Stimulated activated naive CD8-positive, alpha-beta T cell treated with anti-CD3 and anti-CD28 coated beads, Interleukin-15, amount 100 ng/mL, for 72 hours (primary cell): ENCODE measurements at places on chromosomes 4 and X.
A peak's percentile ranks its signal among the peaks of the same experiment; 100 is the strongest.

GRCh38 chr4:37634180-37634579 lies 52.0 kb downstream of the RELL1 start:
- no peak for DNase-seq

- no peak for DNase-seq
Observed at GRCh38 chr4:143625632-143626031, 74.8 kb downstream of the FREM3 start.

- peak; percentile 3 for DNase-seq
Observed at GRCh38 chr4:181301735-181302710, 941.2 kb upstream of the TENM3 start.

GRCh38 chr4:112172180-112172579 lies 26.9 kb downstream of the FAM241A start:
- DNase-seq: no peak

DNA sequence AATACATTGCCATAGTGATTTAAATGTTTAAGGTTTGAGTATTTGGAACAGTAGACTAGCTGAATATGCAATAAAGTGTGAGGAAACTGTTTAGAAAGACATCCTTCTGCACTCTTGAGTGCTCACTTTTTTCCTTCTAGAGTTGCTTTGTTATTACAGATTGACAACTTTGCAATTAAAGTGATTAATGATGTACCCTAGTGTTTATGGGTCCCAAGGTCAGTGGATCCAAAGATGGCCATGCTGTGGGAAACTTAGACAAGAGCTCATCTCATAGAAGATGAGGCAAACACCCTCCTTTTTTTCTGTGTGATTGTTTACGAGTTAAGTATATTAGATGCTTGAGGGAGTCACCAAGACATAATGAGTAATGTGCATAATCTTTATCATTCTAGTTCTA lies 118.8 kb downstream of the PDLIM5 start:
- DNase-seq: no peak

DNA sequence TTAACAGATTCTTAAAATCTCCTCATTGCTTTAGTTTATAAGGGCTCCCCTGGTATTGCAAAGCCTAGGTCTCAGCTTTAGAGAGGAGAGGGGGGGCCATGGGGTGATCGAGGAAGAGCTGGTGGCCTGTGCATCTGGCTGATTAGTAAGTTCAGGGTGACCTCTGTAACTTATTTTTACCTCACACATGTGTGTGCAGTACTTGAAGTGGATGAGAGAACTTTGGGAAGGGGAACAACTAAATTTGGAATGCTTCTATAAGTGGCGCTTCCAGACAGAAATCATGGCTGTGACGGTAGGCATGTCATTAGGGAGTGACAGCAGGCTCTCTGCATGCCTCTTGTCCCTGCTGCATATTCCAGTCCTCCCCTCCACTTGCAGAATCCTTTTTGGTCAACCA lies 41.9 kb downstream of the FRAS1 start:
- no peak for DNase-seq

DNA sequence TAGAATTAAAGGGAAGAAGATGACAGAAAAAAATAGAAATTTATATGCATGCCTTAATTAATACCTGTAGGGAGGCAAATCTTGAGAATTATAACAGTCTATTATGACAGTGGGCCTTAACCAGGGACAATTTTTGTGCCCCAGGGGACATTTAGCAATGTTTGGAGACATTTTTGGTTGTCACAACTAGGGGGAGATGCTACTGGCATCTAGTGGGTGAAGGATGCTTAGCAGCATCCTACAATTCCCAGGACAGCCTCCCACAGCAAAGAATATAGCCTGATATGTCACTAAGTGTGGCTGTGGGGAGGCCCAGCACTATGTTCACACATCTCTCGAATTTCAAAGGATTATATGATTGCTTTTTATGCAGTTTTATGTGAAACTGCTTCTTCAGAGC lies 10.5 kb downstream of the GPR82 start:
- DNase-seq: no peak

DNA sequence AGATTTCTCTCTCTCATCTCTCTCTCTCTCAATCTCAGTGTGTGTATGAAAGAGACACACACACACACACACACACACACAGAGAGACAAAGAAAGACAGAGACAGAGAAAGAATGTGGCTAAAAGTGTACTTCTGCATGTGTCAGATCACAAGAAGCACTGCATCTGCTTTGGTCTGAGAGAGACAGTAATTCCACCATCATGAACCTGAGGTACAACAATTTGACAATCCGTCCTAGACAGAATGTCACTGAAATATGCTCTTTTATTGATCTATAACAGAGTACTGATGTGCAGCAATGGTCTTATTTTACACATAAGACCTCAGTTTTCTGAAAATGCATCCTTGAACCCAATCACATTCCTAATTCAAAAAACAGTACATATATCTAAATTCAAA lies 576.2 kb upstream of the SMIM31 start:
- DNase-seq: no peak

- no peak for DNase-seq
Observed at GRCh38 chr4:107691378-107691777, 28.7 kb downstream of the PAPSS1 start.

- DNase-seq: peak; percentile 48
Observed at GRCh38 chr4:25861951-25862410, 807 bp downstream of the SEL1L3 start.

DNA sequence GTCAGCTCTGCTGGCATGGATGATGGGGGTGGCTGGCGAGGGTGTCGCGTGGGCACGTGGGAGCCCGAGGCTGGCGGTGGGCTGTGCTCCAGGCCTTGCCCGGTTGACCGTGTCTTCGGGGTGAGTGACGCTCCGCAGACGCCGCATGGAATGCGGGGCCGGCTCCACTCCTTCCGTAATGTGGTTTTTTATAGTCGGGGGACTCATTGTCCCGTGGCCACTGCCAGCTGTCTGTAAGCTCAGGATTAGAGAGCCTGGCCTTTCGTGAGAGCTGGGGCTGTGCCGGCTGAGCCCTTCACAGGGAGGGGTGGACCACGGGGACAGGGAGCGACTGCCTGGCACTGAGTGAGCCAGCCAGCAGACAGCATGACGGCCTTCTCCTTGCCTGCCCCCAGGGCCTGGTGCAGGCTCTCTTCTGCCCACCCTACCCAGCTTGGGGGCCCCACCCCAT lies 20.4 kb downstream of the DOK7 start:
- DNase-seq: no peak

GRCh38 chr4:113901994-113902787 lies 77.3 kb downstream of the ARSJ start:
- peak; percentile 54 for DNase-seq

DNA sequence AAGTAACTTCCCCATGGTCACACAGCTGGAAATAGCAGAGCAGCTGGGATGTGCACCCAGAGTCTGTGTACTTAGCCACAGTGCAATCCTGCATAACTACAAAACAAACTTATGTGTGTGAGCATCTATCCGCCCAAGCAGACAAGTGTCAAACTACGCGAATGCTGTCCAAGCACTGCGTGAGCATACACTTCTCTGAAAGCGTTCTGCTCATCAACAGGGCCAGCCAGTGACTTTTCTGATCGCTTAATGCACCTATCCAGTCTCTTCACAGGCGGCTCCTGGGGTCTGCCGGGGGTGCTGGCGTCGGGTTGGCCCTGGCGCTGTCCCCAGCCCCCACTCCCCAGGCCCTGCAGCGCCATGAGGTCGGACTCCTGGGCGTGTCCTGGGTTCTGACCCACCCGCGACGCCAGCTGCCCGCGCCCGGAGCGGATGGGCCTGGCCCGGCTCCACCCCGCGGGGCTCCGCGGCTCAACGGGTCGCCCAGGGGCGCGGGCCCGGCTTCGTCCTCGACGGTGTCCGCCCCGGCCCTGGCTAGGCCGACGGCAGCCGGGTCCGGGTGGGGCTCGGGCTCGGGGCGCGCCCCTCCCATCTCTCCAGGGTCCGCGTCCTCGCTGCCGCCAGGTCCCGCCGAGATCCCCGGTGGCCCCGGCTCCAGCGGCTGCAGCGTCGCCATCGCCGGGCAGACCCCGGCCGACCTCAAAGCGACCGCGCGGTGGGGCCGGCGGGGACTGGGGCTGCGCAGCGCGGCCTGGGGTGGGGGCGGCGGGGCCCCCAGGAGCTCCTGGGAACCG lies 1.3 kb upstream of the ZNF141 start:
- DNase-seq: no peak

GRCh38 chrX:53716328-53717088 lies 30.0 kb upstream of the HUWE1 start:
- DNase-seq: peak; percentile 34

DNA sequence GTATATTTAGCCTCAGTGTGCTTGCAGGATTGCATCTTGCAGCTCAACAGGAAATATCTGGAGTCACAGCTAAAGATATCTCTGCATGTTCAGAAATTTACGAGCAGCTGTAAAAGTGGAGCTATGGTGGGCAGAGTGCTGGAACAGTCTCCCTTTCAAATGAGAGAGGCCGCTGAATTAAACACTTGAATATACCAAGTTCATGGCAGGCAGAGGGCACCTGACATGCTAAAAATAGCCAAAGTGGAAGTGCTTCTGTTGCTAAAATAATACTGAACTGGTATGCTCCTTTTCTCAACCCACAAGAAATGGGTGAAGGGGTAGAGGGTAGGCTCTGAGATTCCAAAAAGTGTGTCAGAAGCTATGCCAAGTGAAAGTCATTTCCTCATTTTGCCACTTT lies 98.1 kb downstream of the MGST2 start:
- DNase-seq: no peak

DNA sequence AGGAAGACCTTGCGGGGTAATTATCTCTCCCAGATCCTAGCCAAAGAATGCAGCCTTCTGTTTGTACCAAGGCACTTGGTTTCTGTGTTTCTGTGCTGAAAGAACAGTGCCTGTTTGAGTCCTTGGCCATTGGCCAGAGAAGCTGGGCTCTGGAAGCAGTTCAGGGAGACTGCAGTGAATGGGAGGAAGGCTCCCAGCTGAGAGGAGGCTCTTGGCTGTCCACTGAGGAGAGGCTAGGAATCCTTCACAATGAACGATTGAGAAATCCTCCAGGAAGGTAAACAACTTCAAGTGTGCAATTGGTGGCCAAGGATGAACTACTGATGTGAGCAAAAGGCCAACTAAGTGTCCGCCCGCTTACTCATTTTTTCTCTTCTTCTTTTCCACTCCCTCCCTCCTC lies 61.3 kb downstream of the HS3ST1 start:
- DNase-seq: no peak

DNA sequence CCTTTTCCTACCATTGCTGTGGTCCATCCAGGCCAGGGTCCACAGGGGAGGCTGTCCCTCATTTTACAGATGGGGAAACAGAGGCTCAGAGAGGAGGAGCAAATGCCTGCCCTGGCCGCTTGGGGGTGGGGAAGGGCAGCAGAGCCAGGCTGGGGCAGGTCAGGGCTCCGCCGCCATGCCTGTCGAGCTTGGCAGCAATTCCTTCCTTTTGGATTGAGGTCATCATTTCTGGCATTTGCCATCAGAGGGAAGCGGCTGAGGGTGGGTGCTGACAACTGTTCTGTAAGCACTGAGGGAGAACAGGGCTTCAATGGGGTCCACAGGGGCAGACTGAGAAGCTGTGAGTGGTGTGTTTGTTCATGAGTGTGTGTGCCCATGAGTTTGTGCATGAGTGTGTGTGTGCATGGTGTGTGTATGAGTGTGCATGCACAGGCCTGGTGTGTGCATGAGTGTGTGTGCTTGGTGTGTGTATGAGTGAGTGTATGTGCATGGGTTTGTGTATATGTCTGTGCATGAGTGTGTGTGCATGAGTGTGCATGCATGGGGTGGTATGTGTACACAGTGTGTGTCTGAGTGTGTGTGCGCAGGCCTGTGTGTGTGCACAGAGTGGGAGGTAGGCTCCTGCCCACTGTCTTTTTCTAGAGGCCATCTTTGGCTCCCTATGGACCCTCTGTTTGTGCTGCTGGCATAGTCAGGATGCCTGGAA lies 115.2 kb downstream of the SORCS2 start:
- no peak for DNase-seq

DNA sequence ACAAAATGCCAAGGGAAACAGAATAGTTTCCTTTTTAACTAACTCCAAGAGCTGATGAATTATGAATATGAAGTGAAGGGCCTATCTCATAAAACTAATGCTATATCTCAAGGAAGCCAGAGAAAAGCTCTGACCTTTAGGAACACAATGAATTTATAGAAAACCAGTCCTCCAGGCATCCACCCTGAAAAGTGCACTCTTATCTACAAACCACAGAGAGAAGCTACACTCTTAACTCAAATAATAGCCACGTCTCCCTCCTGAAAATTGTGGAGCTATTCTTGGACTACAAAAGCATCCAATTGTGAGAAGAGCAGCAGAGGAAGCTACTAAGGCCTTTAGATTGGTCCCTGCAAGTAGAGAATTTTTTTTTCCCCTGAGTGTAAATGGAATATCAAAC lies 253.9 kb downstream of the IL15 start:
- no peak for DNase-seq

GRCh38 chrX:133415276-133416105 lies at the start of gene GPC4:
Gene GPC4, minus strand, starts transcription at chrX:133415489. Its CDS starts 524 bp downstream, at chrX:133414965.
- DNase-seq: peak; percentile 8

DNA sequence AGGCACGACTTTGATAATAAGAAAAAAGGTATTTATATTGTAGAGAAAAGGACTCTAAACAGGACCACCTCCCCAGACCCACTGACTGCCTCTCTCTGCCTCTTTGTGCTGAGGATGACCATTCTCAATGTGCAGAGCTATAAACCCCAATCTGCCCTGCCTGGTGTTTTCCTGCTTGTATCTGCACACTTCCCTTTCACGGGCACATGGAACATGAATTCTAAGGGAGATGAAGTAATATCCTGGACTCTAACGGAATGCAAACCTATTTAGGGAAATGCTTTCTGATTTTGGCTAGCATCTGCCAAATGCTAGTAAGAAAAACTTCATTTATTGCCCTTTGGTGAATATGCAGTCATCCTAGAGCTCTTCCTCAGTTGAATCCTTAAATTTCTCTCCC lies 2.4 kb downstream of the DIPK2B start:
- no peak for DNase-seq

GRCh38 chr4:122652379-122652778 lies 31.5 kb upstream of the IL21 start:
- DNase-seq: peak; percentile 34

DNA sequence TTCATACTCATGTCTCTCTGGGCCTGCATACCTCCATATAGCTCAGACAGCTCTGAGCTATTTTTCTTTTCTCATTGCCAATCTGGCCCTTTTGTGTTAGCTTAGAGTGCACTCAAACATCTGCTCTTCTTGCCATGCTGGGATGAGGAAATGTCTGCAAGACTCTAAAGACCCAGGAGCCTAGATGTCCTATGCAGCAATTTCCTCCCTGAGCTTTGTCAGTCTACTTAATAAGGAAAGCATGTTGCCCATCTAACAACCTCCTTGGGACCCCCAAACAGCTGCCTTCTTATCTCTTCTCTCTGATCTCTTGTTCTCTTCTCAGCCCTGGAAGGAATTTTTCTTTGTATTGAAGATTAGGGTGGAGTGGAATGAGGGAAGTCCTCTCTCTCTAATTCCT lies 69.2 kb downstream of the UCHL1 start:
- no peak for DNase-seq

DNA sequence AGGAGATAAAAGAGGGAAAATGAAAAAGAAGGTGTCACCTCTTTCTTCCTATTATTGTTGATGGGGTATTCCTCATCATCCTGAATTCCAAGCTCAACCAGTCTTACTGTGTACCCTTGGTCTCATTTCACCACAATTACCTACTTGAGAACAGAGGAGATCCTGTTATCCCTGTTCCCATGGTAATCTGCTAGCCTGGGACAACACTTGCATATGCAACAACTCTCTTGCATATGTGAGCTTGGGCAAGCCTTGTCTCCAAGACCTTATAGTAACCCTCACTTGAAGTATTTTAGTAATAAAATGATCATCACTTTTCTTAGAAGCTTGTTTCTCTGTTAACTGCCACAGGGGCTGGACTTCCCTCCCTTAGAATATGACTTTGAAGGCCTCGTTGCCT lies 253.7 kb downstream of the NAP1L3 start:
- no peak for DNase-seq
